ENCODE measurements at places on chromosomes 11 and 22.

- no peaks in the 10 kb centered on the region for H3K4me1 ChIP-seq
- DNase-seq = no peak
- H3K27me3 ChIP-seq = no peaks in the 10 kb centered on the region
- H3K4me3 ChIP-seq = no peak overlapping the region
- H3K36me3 ChIP-seq = no peaks in the 10 kb centered on the region
These were observed 113.1 kb downstream of the ARHGAP42 start for GRCh38 chr11:100800202-100800601.

- H3K4me1 ChIP-seq = peaks cover 50% of the 10 kb centered on the region
- H3K27ac ChIP-seq = no peak overlapping the region
- peaks cover 64% of the 10 kb centered on the region for H3K36me3 ChIP-seq
- no peak for DNase-seq
These were observed 17.8 kb downstream of the ZBED4 start for GRCh38 chr22:49871482-49871881.

- H3K4me1 ChIP-seq = no peaks in the 10 kb centered on the region
- H3K4me3 ChIP-seq = no peak overlapping the region
- no peaks in the 10 kb centered on the region for H3K27me3 ChIP-seq
- DNase-seq = no peak
- H3K27ac ChIP-seq = no peak overlapping the region
These were observed 54.4 kb downstream of the ARL14EP start for GRCh38 chr11:30377347-30377746.

- DNase-seq = no peak
- no peak overlapping the region for H3K4me3 ChIP-seq
- H3K36me3 ChIP-seq = no peaks in the 10 kb centered on the region
- H3K27ac ChIP-seq = no peak overlapping the region
These were observed 3.6 kb downstream of the CLCF1 start for GRCh38 chr11:67369801-67370284.

DNA sequence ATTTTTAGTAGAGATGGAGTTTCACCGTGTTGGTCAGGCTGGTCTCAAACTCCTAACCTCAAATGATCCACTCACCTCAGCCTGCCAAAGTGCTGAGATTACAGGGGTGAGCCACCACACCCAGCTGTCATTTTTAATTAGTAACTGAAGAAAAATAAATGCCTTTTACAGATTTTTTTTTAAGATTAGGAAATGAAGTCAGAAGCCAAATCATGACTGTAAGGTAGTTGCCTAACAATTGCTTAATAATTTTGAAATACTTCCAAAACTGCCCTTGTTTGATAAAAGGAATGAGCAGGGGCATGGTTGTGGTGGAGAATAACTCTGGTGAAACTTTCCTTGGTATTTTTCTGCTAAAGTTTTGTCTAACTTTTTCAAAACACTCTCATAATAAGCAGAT, 98.9 kb upstream of the SLC5A12 start:
- DNase-seq = no peak
- H3K27ac ChIP-seq = no peak overlapping the region
- no peaks in the 10 kb centered on the region for H3K27me3 ChIP-seq
- H3K4me1 ChIP-seq = no peaks in the 10 kb centered on the region
- no peak overlapping the region for H3K4me3 ChIP-seq

DNA sequence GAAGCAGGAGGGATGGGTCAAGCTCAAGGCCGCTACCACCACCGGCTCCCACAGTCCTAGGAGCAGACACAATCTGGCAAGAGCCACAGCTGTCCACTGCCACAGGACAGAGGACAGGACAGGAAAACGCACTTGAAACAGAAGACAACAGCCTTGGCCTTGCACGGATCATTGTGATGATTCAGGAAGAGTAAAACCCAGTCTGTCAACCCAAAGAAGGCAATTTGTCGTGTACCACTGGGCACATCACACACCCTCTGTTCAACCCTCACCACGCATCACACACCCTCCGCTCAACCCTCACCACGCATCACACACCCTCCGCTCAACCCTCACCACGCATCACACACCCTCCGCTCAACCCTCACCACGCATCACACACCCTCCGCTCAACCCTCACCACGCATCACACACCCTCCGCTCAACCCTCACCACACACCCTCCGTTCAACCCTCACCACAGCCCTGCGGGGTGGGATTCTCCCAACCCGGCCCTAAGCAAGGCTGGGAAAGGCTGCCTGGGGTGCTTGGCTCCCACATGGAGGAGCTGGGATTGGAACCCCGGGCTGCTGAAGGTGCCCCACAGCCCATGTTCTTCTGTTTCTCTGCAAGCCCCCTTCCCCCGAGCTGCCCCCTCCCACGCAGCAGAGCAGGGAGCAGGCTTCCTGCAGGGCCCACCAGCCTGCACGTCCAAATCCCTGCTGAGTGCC, 11.3 kb upstream of the CDC42BPG start:
- peak overlapping the region; percentile 86 for H3K27ac ChIP-seq
- H3K36me3 ChIP-seq = peaks cover 71% of the 10 kb centered on the region
- peaks cover 97% of the 10 kb centered on the region for H3K4me1 ChIP-seq
- H3K4me3 ChIP-seq = peak overlapping the region; percentile 32
- no peaks in the 10 kb centered on the region for H3K27me3 ChIP-seq
- no peak for DNase-seq

GRCh38 chr11:126501641-126502040, 146.2 kb downstream of the ST3GAL4 start:
- H3K4me1 ChIP-seq = no peaks in the 10 kb centered on the region
- no peak overlapping the region for H3K4me3 ChIP-seq
- H3K27ac ChIP-seq = no peak overlapping the region
- no peaks in the 10 kb centered on the region for H3K36me3 ChIP-seq
- peaks cover 39% of the 10 kb centered on the region for H3K27me3 ChIP-seq

DNA sequence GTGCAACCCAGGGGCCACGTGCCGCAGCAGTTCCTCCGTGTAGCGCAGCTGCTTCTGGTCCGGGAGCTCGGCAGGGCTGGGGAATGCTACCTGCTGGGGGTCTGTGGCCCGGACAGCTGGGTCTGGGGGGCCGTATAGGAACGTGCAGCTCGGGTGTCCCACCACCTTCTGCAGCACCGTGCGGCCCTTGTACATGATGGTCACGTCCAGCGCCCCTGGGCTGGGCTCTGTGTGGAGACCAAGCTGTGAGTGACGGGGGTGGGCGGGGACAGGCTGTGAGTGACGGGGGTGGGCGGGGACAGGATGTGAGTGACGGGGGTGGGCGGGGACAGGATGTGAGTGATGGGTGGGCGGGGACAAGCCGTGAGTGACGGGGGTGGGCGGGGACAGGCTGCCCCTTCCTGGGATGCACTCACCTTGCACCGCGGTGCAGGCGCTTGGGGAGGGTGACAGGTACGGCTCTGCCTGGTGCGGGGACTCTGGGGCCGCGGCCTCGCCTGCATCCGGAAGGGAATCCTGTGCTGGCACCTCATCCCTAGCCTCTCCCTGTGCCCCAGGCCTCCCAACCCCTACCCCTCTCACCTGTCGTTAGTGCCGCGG, 2.3 kb downstream of the IRF7 start:
- peak overlapping the region; percentile 86 for H3K27ac ChIP-seq
- peaks cover 24% of the 10 kb centered on the region for H3K4me1 ChIP-seq
- peaks cover 11% of the 10 kb centered on the region for H3K27me3 ChIP-seq
- DNase-seq = peak; percentile 92
- peaks cover 15% of the 10 kb centered on the region for H3K36me3 ChIP-seq
- H3K4me3 ChIP-seq = peak overlapping the region; percentile 47

- H3K4me3 ChIP-seq = peak within 1 kb of the TSS; percentile 100
- H3K4me1 ChIP-seq = peaks cover 58% of the 10 kb centered on the region
- peak; percentile 81 for DNase-seq
- H3K27ac ChIP-seq = peak within 1 kb of the TSS; percentile 98
- H3K27me3 ChIP-seq = peaks cover 32% of the 10 kb centered on the region
These were observed at the start of gene PGGHG for GRCh38 chr11:288478-289397. PGGHG (plus strand) TSS chr11:289126; CDS start chr11:289817, 691 bp downstream.

DNA sequence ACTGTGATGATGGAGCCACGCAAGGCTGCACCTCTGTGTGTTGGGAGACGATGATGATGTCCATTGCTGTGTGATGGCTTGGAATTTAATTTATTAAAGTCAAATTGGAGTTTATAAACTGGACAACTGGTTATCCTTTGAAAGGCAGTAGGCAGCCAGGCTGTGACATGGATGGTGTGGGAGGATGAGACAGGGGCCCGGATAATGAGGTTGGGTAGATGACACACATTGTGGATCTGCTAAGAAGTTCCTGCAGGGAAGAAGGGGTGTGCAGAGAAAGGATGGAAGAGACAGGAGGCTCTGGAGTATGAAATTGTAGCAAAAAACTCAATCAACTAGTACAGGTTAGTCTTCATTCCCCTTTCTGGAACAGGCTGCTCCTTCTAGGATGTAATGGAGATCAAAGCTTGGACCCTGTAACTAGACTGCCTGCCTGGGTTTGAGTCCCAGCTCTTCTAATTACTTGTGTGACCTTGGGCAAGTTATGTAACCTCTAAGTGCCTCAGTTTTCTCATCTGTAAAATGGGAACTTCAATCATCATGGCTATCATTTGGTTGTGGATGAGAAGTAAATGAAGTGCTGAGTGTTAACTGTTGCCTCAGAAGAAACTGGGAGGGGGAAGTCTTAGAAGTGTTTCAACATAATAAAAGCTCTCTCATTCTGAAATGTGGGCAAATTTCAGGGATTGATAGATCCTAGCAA, 4.2 kb upstream of the HINFP start:
- H3K36me3 ChIP-seq = peaks cover 47% of the 10 kb centered on the region
- peak overlapping the region; percentile 86 for H3K27ac ChIP-seq
- H3K4me3 ChIP-seq = no peak overlapping the region

DNA sequence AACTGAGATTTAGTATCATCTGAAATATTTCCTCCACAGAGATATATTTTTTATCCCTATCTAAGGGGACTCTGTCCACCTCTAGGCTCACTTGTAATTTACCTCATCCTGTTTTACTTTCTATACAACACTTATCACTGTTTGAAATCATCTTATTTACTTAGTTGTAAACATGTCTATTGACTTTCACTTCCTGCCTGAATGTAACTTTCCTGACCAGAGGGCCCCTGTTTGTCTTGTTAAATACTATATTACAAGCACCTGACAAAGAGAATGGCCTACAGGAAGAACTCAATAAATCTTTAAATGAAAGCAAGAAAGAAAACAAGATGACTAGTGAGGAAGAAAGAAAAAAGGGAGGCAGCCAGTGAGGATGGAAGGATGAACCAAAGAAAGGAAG, 1727.5 kb downstream of the LRRC4C start:
- no peak for DNase-seq
- H3K4me3 ChIP-seq = no peak overlapping the region

DNA sequence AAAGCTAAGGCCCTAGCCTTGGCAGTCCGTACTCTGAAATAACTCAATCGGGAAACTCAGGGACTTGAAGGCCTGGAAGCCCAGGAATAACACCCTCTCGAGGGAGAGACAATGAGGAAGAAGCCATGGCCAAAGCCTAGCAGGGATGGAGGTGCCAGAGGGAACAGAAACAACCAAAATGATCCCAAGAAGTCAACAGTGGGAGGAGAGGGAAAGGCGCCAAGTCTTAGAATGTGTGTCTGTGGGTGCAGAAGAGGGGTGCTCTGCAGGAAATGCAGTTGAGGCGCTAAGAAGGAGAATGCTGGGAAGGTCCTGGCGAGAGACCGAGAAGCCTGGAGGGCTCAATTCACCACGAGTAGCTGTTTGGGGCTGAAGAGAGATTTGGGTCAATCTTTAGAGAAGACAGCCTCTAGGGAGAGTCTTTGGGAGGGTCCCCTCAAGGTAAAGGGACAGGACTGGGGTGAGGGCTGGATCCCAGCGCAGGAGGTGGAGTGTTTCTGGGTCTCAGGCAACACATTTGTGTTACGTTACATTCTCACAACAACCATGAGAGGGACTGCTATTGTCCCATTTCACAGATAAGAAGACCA, 760 bp upstream of the MAPK8IP1 start:
- H3K27ac ChIP-seq = no peak overlapping the region
- peaks cover 8% of the 10 kb centered on the region for H3K4me1 ChIP-seq
- H3K4me3 ChIP-seq = peak overlapping the region; percentile 49
- H3K36me3 ChIP-seq = peaks cover 10% of the 10 kb centered on the region
- no peak for DNase-seq

DNA sequence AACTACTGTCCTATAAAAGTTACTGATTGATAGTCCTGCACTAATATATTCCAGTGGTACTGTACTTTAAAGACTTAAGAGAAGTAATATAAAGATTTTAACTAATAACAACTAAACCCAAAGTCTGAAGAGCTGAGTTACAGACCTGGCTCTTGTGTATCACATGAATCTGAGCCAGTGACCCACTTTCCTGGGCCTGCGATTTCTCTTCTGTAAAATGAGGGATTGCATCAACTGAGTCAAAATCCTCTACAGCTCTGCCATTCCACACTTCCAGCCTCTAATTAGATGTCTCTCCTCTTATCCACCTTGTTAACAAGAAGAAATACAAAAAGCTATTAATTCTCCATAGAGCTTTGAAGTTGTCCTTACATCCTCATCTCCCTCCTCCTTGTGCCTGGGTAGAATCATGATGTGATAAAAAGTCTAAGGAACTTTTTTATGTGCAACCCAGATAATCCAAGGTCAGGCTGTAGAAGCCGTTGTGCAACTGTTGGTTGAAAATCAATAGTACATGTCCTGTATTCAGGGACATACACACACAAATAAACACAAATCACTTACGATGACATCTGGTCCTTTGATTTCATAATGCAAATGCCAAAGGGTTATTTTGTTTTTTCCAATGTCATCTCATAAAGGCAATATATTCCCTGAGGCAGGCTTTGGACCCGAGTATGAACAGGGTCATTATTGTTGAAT, 410.3 kb downstream of the KCNA4 start:
- no peaks in the 10 kb centered on the region for H3K4me1 ChIP-seq
- no peaks in the 10 kb centered on the region for H3K27me3 ChIP-seq
- no peaks in the 10 kb centered on the region for H3K36me3 ChIP-seq

GRCh38 chr11:1751999-1752906, 1.9 kb upstream of the IFITM10 start:
- H3K27me3 ChIP-seq = peaks cover 44% of the 10 kb centered on the region
- H3K36me3 ChIP-seq = peaks cover 36% of the 10 kb centered on the region
- no peak overlapping the region for H3K27ac ChIP-seq
- H3K4me1 ChIP-seq = peaks cover 46% of the 10 kb centered on the region
- no peak overlapping the region for H3K4me3 ChIP-seq

DNA sequence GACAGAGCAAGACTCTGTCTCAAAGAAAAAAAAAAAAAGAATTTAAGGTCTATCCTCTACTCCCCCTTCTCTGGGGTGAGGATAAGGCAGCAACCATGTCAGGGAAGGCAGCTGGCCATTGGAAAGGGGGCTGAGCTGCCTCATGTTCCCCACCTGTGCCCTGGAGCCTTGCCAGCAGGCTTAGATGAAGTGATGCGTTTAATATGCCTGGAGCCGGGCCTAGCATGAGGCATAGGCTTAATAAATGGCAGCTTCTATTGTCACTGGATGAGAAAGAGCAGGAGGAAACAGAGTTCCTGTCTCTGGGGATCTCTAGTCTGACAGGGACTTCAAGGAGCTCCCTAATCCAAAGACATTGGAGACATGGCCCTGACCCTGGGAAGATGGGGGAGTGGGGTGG, 3.2 kb upstream of the KCNE3 start:
- no peak overlapping the region for H3K4me3 ChIP-seq
- H3K36me3 ChIP-seq = no peaks in the 10 kb centered on the region
- no peak for DNase-seq
- H3K27me3 ChIP-seq = peaks cover 53% of the 10 kb centered on the region
- no peak overlapping the region for H3K27ac ChIP-seq

GRCh38 chr11:30387891-30388861, 65.3 kb downstream of the ARL14EP start:
- no peak overlapping the region for H3K27ac ChIP-seq
- H3K36me3 ChIP-seq = no peaks in the 10 kb centered on the region
- DNase-seq = no peak

GRCh38 chr11:70071996-70072395, 6.1 kb upstream of the ANO1 start:
- no peak overlapping the region for H3K27ac ChIP-seq
- no peaks in the 10 kb centered on the region for H3K4me1 ChIP-seq
- H3K36me3 ChIP-seq = no peaks in the 10 kb centered on the region
- H3K4me3 ChIP-seq = no peak overlapping the region

All from activated naive CD4-positive, alpha-beta T cell treated with anti-CD3 and anti-CD28 coated beads, Interleukin-2, amount 10 ng/mL, durations not matched to agents 7 days and 5 days (primary cell).